ENCODE measurements at places on chromosomes 1 and 21.

DNA sequence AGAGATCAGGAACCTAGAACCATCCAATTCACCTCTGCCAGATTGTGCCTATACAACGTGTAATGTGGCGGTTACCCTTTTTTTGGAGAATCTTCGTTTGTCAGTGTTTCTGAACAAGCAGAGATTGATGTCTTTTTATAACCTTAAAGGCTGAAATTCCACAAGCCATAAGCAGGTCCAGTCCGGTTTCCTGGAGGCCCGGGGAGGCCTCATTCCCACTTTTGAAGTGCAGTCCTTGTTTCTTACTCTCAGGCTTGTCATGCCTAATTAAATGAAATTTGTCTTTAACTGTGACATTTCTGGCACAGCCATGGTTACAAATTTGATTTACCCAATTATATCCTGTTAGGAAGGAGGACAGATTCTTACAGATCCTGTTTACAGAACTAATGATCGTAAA lies 27.8 kb downstream of the ZNF362 start:
- DNase-seq: no peak

DNA sequence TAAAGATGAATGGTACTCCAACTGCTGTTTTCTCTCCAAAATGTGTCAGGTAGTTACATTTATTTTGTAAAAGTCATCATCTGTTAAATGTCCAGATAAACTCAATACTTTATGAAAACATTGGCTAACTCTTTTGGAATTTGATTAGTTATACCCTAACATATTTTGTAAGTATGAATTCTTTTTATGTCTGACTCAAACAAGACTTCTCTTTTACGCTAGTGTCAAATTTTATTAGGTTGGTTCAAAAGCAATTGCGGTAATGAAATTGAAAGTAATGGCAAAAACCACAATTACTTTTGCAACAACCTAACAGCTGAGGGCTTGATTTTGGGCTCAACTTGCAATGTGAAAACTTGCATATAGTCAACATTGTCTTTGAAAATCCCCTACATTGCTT lies 41.0 kb upstream of the USP25 start:
- DNase-seq: no peak

DNA sequence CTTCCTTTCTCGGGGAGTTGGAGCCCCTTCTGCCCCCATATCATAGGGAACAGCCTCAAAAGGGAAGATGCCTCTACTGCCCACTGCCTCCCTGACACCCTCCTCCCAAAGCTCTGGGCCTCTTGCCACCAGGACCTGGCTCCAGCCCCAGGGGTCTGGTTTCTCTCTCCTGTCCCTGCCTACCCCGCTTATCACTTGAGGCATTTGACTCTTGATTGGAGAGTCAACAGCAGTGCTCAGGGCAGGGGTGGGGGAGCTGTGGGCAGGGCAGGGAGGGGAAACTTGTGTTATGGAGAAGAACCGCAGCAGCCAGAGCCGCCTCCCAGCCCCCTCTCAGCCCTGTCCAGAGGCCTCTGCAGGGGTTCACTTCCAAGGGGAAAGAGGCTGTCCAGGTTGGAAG lies 573 bp downstream of the TRIM63 start:
- no peak for DNase-seq

DNA sequence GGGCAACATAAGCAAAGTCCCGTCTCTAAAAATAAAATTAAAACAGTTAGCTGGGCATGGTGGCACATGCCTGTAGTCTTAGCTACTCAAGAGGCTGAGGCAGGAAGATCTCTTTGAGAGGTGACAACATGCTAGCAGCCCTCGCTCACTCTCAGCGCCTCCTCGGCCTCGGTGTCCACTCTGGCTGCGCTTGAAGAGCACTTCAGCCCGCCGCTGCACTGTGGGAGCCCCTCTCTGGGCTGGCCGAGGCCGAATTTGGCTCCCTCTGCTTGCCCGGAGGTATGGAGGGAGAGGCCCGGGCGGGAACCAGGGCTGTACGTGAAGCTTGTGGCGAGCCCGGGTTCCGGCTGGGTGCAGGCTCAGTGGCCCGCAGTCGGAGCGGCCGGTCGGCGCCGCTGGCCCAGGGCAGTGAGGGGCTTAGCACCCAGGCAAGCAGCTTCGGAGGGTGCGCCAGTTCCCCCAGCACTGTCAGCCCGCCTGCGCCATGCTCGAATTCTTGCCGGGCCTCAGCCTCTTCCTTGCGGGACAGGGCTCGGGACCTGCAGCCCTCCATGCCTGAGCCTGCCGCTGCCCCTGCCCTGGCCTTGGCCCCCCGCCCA lies 138.3 kb downstream of the MAP3K21 start:
- DNase-seq: no peak

GRCh38 chr1:202037706-202038296 lies 27.4 kb downstream of the ELF3 start:
- no peak for DNase-seq

- no peak for DNase-seq
Observed at GRCh38 chr21:24294171-24294570, 1313.1 kb downstream of the MRPL39 start.

DNA sequence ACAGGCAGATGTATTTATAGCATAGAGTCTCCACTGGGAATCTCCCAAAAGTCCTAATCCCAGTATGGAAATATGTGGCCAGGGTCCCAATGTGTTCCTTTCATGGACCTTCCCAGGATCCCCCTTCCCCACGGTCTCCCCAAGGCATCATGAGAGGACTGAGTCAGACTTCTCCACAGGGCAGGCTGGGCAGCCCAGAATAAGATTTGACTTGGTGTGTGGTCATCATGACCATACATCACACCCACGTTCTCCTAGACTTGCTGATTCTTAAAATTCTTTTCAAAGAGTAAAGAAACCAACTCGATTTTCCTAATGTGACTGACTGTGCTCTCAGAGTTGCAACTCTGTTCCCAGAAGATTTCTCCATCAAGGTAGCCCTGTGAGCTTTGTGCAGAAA lies 93.9 kb upstream of the CD34 start:
- no peak for DNase-seq

DNA sequence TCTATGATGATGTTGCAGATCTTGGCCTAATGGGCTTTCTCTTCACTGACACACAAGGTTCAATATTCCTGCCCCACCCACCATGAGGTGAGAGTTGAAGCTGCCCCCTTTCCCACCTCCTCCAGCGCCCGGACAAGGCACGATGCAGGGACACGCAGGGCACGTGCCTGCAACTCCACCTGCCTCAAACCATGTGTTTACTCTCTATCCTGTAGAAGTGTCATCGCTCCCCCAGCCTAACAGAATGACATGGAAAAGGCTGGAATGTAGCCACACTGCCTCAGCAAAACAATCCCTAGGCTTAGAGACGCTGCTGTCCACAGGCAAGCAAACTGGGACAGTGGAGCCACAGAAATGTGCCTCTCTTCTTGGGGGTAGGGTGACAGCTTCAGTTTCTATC lies 92.9 kb upstream of the SOD1 start:
- no peak for DNase-seq

DNA sequence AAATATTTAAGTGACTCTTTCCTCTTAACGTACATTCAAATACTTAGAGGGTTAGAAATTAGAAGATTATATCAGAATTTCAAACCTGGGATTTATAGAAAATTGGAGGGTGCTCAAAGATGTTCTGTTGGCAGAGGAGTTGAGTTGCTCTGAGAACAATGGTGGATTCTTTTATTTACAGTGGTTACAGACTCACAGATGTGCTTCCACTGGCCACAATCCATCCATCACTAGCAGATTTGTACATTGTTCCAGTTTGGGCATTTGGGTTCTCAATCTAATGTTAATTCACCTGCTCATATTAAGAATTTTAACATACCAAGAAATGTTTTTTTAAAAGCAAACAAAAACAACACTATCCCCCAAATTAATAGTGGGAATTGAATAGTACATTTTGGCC lies 23.5 kb downstream of the DNAJC6 start:
- no peak for DNase-seq

DNA sequence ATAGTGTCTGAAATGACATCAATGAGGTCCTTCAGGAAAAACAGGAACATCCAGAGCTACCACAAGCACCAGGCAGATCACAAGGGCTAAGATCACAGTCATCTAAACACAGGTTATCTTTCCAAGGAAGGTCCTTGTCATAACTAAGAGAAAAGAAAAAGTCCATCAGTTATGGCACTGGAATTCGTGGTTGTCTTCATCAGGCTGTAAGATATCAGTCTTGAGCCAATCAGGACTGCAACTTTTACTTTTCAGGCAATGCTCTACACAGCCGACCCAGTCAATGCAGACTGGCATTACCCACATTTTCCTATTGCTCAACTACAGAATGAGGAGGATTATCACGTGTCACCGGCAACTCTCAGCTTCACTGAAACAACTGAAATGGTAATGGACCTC lies 26.4 kb downstream of the SORT1 start:
- no peak for DNase-seq

- DNase-seq: no peak
Observed at GRCh38 chr1:234875953-234876855, 252.4 kb downstream of the TOMM20 start.

- DNase-seq: no peak
Observed at GRCh38 chr1:86155807-86156565, 586 bp downstream of the COL24A1 start.

- no peak for DNase-seq
Observed at GRCh38 chr1:197958438-197959305, 41.5 kb downstream of the LHX9 start.

DNA sequence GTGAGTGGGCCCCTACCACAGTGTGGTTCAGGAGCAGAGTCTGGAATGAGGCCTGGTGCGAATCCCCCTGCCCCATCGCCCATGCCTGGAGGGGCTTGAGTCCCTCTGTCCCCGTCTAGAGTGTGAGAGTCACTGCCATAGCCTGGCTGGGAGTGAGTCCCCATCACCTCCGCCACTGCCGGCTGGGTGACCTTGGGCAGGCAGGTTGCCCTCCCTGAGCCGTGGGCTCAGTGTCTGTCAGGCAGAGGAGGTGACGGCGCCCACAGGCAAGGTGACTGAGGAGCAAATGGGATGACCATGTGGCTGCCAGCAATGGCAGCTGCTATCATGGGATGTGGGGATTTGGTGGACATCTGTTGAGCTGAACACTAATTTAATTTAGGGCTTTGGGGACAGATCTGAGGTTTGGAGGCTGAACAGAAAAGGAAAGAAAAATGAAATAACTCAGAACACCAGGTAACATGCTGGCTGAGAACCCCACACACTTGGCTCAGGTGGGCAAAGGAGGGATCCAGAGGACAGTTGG lies 38.1 kb upstream of the GPR153 start:
- no peak for DNase-seq

DNA sequence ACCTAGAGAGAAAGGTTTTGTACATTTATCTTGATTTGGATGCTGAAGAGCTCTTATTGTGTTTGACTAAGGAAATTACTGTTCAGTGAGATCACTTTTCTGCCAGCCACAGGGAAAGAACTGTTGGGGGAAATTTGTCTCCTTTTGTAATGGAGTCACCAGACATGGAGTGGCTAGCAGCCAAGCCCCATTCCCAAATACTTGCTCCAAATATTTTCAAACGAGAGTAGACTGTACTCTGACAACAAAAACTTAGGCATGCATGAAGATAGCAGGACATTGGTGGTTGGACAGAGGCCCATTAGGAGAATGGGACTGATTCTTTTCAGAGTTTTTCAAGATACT lies 21.1 kb downstream of the IPO9 start:
- no peak for DNase-seq

- no peak for DNase-seq
Observed at GRCh38 chr1:61887076-61887867, 145.0 kb downstream of the PATJ start.

DNA sequence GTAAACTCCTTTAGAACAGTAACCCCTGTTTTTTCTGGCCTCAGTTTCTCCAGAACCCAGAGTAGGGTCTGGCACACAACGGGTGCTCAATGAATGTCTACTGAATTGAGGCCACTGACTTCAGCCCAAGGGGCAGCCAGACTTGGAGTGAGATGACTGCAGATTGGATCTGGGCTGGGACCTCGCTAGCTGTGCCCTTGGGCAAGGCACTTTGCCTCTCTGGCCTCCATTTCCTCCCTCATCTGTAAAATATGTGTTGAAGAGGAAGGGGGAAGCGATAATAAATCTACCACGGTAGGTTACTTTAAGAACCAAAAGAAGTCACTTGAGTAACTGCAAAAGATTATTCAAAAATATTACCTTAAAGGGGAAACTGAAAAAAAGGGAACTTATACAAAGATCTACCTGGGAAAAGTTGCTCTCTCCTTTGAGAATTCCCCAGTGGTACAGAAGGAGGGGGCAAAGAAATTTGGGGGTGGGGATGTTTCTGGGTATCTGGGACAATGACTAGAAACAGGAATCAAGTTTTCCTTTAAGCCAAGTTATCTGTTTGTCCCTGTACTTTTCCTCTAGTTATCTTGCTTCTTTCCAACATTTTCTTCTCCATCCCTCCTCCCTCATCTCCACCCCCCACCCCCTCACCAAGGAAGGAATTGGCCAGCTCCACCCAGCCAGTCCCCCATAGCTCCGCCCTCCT lies 394 bp upstream of the GRHL3 start:
- no peak for DNase-seq

GRCh38 chr1:9128520-9129265 lies at the start of gene GPR157:
TSS of gene GPR157 (minus strand) at chr1:9129102. CDS start at chr1:9129027, 75 bp downstream.
- peak; percentile 80 for DNase-seq

DNA sequence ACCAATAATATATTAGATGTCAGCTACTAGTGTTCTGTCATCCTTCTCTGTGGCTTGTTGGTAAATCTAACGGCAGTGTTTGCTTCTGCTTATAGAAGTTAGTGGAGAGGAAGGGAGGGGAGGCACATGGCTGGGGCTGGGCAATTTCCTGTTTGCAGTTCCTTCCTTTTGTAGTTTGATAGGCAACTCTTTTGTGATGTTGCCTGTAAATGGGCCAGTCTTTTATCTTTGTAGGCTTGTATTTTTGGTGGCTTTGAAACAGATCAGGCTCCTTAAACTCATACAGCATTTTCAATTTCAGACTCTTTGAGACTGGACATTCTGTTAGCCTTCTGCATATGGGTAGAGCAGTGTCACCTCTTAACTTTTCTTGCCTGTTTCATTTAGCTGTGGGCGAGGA lies 48.1 kb downstream of the CDC14A start:
- DNase-seq: peak; percentile 69

DNA sequence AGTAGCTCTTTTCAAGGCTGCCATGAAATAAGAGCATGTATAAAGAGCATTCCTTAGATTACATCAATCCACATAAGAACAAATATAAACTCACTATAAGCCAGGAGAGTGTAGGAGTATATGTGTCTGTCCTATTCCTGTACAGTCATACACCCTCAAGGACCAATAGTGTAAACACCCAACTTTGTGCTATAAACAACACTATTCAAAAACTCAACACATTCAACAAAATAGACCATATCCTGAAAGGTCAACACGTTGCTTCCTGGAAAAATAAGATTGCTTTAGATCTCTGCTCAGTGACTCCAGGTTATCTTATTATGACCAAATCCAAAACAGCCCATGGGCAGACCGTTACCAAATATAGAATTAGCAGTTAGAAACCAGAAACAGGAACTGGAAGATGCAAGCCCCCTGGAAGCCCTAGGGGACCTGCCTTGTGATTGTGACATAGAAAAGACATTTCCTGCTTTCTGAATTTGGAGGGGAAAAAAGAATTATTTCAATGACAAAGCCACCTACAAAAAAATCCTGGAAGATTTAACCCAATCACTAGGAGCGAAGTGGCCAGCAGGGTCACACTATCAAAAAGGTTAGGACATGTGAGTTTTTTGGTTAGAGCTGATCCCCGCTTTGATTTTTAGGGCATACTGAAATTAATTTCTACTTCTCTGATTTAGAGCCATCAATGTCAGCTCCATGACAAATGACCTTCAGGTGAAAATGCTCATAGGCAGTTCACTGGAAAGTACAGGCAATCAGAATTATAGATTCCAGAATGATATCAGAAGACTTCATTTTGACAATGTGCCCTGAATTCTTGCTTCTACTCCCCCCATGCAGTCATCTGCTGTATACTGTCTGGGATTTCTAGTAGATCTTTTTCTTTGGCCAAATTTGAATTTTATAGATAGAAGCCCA lies 59.9 kb downstream of the LRRC8C start:
- peak; percentile 29 for DNase-seq

GRCh38 chr21:45347048-45347711 lies 57.8 kb upstream of the COL18A1 start:
- DNase-seq: no peak

All from T-helper 1 cell (primary cell).